ENCODE measurements at places on chromosomes 13 and 19.

- DNase-seq = no peak
Measured at GRCh38 chr13:39895254-39895653, 239.8 kb downstream of the COG6 start.

- no peak for DNase-seq
Measured at GRCh38 chr13:66508153-66508909, 721.8 kb downstream of the PCDH9 start.

DNA sequence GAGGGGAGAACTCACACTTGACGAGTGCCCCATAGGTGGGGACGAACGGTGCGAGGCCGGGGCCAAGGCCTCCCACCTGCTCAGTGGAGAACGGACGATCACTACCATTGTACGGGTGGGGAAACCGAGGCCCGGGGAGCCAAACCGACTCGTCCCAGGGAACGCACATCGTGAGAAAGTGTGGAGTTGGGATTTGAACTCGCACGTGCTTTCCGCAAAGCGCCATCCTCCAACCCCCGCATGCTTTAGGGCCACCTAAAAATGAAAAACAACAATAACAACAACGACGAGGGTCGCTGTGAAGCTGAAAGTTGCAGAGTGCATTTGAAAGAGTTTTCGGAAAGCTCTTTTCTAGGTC lies 458 bp downstream of the ARHGEF1 start:
- DNase-seq = no peak

DNA sequence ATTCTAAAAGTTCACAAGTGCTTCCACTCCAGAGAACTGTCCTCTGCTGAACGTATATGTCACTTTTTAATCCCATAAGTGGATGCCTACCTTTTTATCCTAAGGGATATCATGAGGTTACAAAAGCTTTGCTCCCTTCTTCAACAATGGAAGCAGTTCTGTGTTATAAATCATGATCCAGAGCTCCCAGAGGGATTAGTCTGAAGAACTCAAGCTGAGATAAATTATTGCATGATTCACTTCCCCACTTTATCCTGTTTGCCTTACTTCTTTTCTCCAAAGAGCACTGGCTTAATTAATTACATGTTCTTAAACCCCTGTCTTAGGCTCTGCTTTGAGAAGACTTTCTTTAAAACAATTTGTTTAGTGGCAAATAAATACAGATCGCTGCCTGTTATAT lies 246.7 kb downstream of the PCDH17 start:
- DNase-seq = no peak

GRCh38 chr19:28601723-28602440 lies 611.1 kb downstream of the UQCRFS1 start:
- no peak for DNase-seq

GRCh38 chr13:80873589-80873988 lies 532.7 kb upstream of the SPRY2 start:
- no peak for DNase-seq

DNA sequence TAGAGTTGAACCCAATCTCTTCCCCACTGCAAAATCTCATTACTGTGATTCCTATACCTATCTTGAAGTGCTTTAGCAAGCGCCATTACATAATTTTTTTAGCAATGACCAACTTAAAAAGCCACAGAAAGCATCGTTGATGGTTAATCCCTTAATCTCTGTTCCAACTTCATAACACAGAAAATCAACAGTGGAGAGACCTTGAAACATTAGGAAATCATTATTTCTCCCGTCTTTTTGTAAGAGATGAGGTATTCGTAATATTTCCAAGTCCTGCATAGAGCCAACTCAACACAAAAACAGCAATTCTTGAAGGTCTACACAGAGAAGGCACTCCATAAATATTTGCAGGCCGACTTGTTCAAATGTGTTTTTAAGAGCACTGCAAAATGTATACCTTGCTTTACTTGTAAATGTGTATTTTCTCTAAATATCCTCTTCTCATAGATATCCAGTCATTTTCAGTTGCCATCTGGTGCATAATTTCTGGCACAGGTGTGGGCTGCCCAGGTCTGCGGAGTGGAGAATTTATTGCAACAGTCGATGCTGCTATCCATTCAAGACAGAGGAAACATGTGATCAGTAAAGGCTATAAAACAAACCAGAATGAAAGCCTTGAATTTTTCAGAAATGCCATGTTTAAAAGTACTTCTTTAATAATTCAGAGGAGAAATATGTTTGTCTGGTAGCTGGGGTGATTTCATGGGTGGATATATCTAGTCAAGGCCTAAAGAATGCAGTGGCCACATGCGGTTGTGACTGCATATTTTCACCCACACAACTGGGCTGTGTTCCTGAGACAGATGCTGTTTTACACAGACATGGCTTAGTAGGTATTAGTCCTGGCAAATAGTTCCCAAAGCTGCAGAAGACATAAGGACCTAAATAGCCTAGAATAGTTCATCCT lies 234.3 kb upstream of the STARD13 start:
- no peak for DNase-seq

GRCh38 chr13:49939321-49939720 lies 3.2 kb upstream of the SPRYD7 start:
- DNase-seq = no peak

DNA sequence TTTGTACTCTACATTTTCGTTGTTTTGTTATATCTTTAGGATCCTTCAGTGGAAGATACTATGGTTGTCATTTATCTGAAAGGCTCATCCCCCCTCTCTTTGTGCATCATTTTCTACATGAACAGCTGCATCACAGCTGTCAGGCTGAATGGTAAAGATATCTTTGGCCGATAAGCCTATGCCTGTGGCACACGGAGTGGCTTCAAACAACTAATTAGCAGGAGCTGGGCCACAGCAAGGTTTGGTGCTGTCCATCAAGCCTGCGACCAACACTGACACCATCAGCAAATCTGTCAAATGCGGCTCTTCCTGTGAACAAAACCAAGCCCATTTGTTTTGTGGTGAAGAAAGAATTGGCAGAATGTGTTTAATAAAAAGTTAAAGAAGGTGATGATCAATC lies 334.4 kb downstream of the PCDH9 start:
- DNase-seq = no peak

DNA sequence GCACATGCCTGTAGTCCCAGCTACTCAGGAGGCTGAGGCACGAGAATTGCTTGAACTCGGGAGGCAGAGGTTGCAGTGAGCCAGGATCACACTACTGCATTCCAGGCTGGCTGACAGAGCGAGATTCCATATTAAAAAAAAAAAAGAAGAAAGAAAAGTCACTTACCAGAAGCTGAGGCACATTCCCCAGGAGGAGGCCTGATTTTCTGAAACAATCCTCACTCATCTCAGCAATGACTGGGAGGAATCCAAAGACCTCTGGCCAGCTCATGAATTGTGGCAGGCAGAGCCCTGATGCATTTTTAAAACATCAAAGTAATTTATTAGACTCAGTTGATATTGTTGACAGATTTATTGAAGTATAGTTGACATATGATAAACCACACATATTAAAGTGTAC lies 206.3 kb downstream of the FOXO1 start:
- no peak for DNase-seq

- no peak for DNase-seq
Measured at GRCh38 chr13:98539666-98540065, 37.2 kb downstream of the STK24 start.

DNA sequence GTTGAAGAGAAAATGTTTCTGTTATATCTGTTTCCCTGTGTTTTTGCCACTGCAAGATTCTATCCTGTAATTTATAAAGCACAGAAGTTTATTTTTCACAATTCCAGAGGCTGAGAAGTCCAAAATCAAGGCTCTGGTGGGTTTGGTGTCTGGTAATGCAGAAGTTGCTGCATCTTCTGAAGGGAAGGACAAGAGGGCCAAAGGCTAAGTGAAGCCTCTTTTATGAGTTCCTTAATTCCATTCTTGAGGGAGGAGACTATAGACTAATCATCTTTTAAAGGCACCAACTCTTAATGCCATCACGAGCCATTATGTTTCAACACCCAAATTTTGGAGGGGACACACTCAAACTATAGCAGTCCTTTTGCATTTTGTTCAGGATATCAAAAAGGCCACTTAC lies 34.1 kb upstream of the WDFY2 start:
- no peak for DNase-seq

DNA sequence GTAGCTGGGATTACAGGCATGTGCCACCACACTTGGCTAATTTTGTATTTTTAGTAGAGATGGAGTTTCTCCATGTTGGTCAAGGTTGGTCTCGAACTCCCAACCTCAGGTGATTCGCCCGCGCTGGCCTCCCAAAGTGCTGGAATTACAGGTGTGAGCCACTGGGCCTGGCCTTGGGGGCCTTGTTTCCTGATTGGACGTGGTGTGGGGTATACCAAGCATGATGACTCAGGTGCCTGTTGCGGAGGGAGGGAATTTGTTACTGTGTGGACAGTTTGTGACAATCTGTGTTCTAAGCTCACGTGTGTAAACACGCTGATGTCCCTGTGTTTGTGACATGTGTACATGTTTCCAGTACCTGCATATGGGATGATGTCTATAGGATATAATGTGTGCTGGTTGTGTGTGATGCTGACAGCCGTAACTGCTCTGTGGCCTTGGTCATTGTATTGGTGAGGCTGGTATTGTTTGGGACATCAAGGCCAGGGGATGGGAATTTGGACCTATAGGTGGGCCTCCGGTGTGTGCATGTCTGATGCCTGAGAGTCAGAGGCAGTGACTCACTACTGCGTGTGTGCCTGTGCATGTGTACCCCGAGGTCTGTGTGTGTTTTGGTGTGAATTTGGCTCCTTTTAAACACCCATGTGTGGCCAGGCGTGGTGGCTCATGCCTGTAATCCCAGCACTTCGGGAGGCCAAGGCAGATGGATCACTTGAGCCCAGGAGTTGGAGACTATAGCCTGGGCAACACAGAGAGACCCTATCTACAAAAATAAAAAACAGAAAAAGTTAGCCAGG lies 1.6 kb upstream of the EGLN2 start:
- no peak for DNase-seq

DNA sequence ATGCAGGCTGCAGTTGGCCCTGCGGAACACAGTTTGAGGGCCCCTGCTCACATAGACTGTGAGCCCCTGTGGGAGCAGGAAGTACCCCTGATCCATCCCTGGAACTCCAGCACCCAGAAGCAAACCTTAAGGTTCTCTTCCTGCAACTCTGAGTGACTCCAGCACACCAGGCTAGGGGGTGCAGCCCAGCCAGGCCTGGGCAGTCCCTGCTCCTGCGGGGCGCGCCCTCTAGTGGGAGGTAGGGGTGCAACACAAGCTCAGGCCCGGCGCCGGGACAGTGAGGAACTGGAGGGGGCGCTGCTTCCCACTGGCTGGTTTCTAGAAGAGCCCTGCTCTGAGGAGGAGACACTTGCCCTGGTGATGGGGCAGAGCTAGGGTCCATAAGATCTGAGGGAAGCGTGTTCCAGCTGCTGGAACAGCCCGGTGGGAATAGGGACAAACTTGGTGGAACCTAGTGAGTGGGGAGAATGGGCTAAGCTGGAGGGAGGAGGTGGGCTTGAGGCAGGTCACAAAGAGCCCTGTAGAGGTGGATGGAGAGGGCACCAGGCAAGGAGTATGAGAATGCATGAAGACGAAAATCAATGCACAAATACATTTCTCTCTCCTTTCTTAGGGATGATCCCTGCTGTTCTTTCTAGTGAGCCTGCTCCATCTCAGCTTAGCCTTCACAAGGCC lies 5.0 kb downstream of the ZSCAN5A start:
- peak; percentile 16 for DNase-seq

DNA sequence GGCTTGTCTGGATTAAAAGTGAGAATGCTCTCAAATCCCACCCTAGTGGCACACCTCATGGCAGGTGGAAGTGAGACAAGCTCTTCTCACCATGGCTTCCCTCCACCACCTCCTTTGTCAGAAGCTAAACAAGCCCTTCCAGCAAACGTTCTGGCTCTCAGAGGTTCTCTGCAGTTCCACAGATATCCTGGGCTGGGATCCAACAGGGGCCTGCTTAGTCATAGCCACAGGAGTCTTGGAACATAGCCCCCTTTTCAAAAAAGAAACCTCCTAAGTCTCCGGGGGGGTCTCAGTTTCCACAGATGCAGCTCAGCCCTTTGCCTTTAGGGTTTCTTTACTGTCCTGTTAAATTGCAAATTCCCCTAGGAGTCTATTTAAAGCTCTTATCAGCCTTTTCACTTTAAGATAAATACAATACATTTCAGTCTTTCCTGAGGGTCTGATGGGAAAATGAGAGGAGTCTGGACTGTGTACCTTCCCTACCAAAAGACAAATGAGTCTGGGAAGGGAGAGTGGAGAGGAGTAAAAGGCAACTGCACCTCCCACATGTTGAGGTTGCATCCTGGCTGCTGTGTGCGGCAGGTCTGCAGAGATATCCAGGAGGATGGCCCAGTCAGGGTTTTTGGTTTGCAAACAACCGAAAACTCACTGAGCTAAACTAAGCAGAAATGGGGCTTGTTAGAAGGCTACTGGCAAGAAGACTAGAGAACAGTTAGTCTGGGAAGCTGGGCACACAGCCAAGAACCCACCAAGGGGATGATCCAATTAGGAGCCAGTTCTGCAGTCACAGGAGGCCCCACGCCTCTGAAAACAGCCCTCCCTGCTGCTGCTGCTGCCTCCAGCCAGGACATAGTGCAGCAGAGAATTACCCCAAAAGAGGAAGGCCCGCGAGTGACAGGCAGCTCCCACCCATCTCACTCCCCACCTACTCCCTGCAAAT lies 41.4 kb upstream of the SERP2 start:
- no peak for DNase-seq

DNA sequence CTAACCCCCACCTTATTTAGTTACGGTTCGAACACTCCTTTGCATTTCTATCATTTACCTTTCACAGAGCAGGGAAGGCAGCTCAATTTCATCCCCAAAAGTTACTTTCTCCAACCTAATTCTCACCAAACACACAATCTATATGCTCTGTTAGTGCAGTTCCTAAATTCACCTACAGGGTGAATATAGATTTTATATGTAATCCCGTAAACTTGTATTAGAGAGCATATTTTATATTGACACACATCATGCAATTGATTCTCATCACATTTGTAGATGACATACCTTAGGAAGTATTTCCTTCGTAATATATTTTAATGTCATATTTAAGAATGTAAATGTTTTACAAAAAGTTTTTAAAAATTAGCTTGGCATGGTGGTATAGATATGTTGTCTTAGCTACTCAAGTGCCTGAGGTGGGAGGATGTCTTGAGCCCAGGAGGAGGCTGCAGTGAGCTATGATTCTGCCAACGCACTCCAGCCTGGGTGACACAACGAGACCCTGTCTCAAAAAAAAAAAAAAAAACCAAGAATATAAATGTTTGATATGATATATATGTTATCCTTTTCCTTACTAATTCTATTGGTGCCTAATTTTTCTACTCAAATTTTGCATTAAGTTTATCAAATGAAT lies 57.3 kb upstream of the TNFRSF19 start:
- DNase-seq = no peak

Data from stimulated activated CD4-positive, alpha-beta T cell treated with anti-CD3 and anti-CD28 coated beads, Interleukin-2, amount 100 ng/mL, for 4 hours (primary cell).